Liver (tissue), 10 donors: ENCODE measurements at places on chromosomes 3 and 15. TPM values are rescaled to one million over a fixed set of nuclear protein-coding genes. Genes with fewer than 3 reads are reported as not detected.

DNA sequence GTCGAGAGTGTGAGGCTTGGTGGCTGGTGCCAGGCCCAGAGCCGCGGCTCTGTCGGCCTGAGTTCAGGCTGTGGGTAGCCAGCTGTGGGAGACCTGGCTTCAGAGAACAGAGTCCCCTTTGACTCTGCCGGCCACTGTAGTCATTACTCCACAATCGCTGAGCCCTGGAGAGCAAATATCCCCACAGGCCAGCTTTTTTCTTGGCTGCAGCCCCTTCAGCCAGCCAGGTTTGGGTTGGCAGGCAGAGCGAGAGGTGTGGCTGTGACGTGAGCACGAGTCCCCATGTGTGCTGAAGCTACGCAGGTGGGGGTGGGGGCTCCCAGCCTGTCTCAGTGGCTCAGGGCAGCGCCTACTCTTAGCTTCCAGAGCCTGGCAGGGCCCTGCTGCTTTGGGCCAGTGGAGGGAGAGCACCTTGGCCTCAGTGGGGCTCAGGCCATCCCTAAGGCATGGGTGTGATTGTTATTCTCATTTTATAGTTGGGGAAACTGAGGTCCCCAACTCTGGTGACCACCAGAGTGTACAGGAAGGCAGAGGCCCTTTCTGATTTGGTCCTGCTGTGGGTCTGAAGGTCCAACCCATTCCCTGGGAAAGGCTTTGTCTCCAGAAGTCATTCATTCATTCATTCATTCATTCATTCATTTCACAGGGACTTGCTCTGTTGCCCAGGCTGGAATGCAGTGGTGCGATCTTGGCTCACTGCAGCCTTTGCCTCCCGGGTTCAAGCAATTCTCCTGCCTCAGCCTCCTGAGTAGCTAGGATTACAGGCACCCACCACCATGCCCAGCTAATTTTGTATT, 45.7 kb upstream of the LCTL start:
- no peaks in the 10 kb centered on the region for H3K27me3 ChIP-seq
- peak; percentile 43 for DNase-seq
- no peak overlapping the region for H3K4me3 ChIP-seq

DNA sequence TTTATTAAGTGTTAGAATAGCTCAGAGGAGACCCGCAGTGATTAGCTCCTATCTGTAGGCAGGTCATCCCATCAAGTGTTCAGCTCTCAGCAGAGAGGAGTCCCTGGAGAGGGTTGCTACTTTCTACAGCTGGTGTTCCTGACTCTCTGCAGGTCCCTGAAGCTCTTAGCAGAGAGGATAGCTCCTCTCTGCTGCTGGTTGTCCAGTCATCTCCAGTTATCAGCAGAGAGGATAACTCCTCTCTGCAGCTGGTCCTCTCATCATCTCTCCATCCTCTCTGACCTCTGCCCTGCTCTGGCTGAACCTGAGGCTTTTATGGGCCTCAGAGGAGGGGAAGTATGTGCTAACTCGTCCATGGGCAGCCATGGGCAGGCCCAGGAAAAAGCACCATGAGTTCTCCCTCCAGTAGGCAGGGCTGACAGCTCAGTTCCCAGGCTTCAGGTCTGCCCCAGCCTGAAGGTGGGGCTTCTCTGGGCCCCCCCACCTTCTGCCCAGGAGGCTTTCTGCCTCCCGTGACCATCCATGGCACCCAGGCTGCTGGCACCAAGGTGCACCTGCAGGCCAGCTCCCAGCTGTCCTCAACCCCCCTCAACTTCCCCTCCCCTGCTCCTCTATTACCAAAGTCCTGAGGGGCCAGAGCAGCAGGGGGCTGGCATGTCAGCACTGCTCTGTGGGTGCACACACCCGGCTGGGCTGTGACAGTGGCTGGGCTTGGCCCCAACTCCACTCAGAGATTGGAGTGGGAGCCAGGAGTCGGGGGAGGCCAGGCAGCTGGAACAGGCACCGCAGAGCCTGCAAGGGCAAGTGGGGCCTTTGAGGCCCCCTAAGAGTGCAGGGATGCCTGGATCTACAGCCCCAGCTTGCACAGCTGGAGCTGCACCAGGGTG, 98.9 kb upstream of the FRMD4B start:
- H3K36me3 ChIP-seq: no peaks in the 10 kb centered on the region
- H3K27ac ChIP-seq: no peak overlapping the region
- no peak overlapping the region for H3K4me3 ChIP-seq
- no peaks in the 10 kb centered on the region for H3K27me3 ChIP-seq

DNA sequence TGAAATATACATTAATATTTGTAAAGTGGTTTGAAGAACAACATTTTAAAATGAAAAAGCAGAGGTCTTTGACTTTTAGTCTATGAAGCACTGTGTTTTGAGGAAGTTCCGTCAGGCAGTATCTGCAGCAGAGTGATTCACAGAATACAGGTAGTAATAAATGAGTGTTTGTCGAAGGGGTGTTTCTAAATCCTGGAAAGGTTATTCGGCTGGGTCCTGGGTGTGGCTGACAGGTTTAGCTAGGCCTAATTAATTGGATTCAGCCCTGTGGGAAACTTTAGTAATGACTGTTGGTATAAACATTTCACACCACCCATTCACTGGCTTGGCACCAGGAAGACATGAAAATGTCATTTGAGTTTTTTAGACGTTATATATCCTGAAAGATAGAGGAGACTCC, 51.3 kb downstream of the TIPARP start:
- DNase-seq: no peak
- H3K4me3 ChIP-seq: no peak overlapping the region
- H3K27me3 ChIP-seq: no peaks in the 10 kb centered on the region
- no peaks in the 10 kb centered on the region for H3K36me3 ChIP-seq
- H3K4me1 ChIP-seq: no peaks in the 10 kb centered on the region

GRCh38 chr3:140914384-140914945, 27.2 kb upstream of the SLC25A36 start:
- H3K4me1 ChIP-seq: peaks cover 2% of the 10 kb centered on the region
- H3K36me3 ChIP-seq: no peaks in the 10 kb centered on the region
- no peak overlapping the region for H3K4me3 ChIP-seq
- no peaks in the 10 kb centered on the region for H3K27me3 ChIP-seq
- no peak for DNase-seq

The TSC22D2 gene
- total RNA-seq: 9.5 TPM

DNA sequence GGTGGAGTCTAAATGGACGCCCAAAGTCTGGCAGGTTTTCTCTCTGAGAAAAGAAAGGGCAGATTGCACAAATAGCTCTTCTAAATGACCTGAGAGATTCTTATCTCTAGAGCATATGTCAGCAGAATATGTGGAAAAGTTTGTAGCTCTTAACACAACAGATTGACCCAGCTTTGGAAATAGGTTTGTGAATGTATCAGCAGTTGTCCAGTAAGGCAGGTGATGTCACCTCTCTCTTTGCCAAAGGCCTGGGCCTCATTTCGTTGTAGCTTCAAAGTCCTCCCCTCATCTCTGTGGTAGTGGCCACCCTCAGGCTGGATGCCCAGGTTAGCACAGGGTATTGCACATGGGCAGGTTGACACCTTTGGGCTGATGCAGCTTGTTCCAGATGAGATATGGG, 36.0 kb downstream of the PDIA5 start:
- H3K4me1 ChIP-seq: peaks cover 38% of the 10 kb centered on the region
- peaks cover 39% of the 10 kb centered on the region for H3K36me3 ChIP-seq
- no peak for DNase-seq
- peak overlapping the region; percentile 86 for H3K27ac ChIP-seq
- H3K4me3 ChIP-seq: no peak overlapping the region

DNA sequence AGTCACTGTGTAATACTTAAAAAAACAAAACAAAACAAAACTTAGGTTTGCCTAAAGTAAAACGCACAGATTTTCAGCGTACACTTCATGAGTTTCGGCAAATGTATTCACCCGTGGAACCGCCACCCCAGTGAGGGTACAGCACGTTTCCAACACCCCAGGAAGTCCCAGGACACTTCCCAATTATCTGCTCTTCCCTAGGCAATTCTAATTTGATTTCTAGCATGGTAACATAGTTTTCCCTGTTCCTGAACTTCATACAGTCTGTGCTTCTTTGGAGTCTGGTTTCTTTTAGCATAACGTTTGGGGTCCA, 497 bp upstream of the CLASP2 start:
- H3K27ac ChIP-seq: peak overlapping the region; percentile 77
- DNase-seq: no peak
- peak overlapping the region; percentile 93 for H3K4me3 ChIP-seq
- H3K27me3 ChIP-seq: no peaks in the 10 kb centered on the region
- no peaks in the 10 kb centered on the region for H3K36me3 ChIP-seq

The PRSS50 gene
- total RNA-seq: 0.25 TPM

DNA sequence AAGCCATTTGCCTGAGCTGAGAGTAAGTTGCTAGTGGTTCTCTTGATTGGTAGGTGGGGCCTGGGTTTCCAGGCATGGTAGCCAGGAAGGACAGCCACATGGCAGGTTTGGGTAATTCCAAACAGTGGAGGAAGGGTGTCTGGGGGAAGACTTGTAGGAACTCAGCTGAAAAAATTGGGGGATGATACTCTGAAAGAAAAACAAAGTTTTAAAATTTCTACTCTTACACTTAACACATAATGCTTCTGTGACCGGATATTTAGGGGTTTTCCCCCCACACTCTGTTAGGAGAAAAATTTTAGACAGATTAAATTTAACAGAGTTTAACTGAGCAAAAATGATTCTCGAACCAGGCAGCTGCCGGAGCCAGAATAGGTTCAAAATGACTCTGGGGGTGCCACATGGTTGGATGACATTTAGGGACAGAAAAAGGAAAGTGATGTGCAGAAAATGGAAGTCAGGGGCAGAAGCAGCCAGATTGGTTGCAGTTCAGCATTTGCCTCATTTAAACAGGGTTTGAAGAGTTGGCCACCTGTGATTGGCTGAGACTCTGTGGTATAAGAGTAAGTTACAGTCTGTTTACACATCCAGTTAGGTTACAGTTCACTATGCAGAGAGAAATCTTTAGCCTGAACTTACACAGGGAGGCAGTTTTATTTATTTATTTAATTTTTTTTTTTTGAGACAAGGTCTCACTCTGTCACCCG, 8.1 kb downstream of the B2M start:
- H3K36me3 ChIP-seq: peaks cover 43% of the 10 kb centered on the region
- H3K4me1 ChIP-seq: no peaks in the 10 kb centered on the region
- H3K4me3 ChIP-seq: no peak overlapping the region
- no peak overlapping the region for H3K27ac ChIP-seq

The CPNE9 gene
- total RNA-seq: not detected

DNA sequence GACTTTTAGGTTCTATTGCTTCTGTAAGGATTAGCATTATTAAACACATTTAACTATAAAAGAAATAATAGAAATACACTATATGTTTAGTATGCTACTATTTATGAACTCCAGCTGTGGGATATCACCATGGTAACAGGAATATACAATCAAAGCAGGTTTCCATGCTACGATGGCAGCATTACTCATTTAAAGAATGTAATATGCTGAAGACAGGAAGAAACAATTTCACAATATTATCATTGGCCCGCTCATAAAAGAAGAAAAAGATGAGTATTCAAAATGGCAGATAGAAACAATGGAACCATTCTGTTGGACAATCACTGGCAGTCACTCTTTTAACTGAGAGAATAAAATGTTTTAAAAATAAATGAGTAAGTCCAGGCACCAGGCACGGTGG, 153.4 kb downstream of the CBLB start:
- no peak overlapping the region for H3K4me3 ChIP-seq
- H3K36me3 ChIP-seq: peaks cover 10% of the 10 kb centered on the region
- DNase-seq: no peak
- no peak overlapping the region for H3K27ac ChIP-seq
- no peaks in the 10 kb centered on the region for H3K4me1 ChIP-seq
